ENCODE measurements at places on chromosomes 2 and 18.

DNA sequence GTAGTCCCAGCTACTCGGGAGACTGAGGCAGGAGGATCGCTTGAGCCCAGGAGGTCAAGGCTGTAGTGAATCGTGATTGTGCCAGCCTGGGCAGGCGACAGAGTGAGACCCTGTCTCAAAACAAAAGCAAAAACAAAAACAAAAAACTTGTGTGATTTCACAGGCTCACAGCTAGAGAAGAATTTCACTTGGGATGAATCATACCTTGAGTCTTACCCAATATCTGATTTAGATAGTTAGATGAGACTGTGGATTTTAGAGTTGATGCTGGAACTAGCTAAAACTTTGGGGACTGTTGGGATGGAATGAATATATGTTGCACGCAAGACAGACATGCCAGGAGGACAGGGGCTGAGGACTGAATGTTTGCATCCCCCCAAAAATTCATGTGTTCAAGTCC, 4.4 kb downstream of the ANKRD29 start:
- DNase-seq = no peak

- DNase-seq = peak; percentile 38
These were observed 633 bp downstream of the MALT1 start for GRCh38 chr18:58671632-58672564.

GRCh38 chr2:18999198-18999597, 359.2 kb downstream of the OSR1 start:
- DNase-seq = no peak

DNA sequence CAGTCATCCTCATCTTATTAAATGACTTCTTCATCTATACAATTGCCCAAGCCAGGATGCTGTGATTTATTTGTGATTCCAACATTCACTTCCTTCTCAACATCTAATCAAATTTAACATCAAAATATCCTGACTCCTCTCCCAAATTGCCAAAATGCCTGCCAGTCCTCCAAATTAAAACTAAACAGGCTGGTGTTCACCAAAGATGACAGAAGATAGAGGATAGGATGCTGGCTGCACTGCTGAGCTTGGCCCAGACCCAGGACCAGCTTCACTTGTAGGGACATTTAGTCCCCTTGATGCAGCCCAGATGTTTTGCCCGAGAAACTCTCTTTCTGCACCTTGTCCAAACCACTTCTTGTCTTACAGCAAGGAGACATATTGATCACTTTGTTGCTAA, 540.0 kb upstream of the CNTNAP5 start:
- DNase-seq = no peak

DNA sequence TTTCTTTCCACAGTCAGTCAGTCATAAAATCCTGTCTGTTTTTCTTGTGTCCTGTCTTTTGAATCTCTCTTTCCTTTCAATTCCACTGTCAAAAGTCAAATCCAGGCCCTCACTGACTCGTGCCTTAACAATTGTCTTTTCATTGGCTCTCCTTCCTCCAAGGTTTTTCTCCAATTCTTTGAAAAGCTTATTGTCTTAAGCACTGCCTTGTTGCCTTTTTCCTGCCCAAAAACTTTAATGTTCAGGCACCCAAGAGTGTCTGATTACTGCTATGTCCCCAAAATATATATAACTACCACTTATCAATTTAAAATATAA, 13.9 kb upstream of the SULT1C4 start:
- no peak for DNase-seq

DNA sequence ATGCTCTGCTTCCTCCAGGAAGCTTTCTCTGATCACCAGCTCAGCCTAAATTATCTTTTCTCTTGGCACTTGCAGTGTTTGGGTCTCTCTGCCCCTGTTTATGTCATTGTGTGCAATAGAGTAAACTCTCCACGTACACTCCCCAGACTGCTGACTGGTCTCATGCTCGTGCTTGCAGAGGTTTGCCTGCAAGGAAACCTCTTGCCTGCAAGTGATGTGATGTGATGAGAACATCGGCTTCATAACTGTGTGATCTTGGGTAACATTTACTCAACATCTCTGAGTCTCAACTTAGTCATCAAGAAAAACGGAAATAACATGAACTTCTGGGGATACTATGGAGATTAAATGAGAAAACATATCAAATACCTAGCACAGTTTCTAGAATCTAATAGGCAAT, 92.3 kb downstream of the BIN1 start:
- no peak for DNase-seq

DNA sequence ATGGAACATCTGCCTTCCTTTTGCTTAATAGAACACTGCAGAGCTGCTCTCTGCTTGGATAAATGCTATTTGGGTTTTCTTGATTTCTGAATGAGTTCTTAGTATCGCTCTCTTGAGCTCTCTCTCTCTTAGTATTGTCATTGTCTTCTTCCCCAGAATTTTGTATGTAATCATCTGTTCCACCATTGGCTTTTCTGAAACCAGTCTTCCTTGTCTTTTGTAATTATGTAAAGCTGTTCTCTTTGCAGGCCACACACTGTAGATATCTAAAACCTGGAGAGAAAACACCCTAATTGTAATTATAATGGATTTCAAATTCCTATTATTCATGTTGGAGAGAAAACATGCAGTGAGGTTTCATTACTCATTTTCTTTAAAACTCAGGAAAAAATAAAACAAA, 333.1 kb upstream of the CHAC2 start:
- no peak for DNase-seq

DNA sequence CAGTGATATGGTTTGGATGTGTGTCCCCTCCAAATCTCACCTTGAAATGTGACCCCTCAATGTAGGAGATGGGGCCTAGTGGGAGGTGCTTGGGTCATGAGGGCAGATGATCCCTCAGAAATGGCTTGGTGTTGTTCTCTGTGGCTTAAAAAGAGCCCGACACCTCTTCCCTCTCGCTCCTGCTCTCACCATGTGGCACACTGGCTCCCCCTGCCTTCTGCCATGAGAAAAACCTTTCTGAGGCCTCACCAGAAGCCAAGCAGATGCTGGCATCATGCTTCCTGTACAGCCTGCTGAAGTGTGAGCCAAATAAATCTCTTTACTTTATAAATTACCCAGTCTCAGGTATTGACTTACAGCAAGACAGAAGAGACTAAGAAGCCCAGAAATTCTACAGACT, 357.1 kb downstream of the NRXN1 start:
- DNase-seq = no peak

DNA sequence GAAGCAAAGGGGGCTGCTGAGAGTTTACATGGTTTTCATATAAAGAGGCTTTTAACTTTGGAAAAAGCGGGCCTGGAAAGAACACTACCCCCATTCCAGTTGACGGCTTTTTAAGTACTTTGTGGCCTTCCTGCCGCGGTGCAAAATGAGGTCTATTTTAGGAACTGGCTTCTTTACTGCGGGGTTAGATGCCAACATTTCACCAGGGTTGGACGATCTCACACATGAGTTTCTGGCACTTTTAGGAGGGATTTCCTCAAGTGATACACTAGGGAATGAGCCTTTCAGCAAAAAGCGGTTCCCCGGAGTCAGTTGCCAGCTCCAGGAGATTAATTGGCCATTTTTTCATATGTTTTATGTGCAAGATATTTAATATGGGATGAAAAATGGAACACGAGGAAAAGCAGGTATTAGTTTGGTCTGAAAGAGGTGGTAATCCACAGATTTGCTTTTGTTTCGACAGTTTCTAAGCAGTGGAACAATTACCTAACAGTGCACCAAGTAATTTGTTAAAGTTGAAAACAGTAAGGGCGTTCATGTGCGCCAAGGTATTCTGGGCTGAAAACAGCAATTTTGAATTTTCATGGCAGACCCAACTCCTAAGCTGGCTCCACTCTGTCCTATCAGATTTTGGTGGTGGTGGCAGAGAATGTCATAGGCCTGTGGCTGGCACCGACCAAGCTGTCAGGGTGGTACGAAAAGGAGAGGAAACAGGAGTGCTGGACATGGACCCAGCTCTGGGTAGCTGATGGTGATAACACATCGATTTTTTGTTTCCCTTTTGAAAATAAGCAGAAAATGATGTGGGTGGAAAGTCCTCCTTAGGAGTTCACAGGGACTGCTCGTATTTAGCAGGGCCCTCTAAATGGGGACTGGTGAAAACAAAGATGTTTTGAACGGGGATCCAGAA, 55.6 kb upstream of the FZD5 start:
- no peak for DNase-seq

GRCh38 chr18:58054041-58054781, 10.2 kb downstream of the NEDD4L start:
- no peak for DNase-seq

GRCh38 chr2:62787386-62787785, 81.9 kb downstream of the EHBP1 start:
- DNase-seq = no peak

- no peak for DNase-seq
These were observed 21.9 kb upstream of the ALPI start for GRCh38 chr2:232434091-232434490.

DNA sequence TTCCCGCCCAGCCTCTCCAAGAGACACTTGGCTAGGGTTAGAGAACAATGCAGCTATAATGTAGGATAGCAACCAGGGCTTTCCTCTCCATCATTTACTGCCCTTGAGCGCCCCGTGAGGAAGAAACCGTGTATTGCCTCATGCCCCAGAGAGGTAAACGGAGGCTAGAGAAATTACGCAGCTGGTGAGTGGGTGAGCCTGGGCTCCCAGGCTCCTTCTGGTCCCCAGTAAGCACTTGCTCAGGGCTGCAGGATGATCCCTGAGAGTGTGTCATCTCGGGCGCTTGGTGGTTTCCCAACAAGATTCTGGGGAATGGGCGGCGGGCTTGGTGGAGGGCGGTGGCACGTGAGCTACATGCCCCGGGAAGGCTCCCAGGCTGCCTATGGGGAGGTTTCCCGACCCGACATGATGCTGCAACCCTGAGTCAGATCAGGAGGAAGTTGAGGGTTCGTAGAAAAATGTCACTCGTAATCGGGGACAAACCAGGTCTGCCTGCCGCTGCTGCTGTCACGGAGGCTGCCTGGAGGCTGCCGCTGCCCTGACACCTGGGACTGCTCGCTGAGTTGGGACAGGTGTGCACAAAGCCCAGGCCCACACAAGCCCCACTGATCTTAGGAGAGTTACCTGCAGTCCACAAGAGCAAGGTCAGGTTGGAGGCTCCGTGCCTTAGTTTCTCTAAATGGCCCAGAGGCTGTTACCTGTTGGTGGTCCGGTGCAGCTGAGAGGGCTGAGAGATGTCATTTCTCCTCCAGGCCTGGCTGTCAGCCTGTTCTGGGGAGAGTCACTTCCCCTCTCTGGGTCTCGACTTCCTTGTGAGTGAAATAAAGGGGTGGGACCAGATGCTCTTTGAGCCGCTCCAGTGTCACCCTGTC, at the start of gene GPR55:
GPR55 (minus strand) TSS at position 773 of the 872 bp plus-strand sequence. CDS start 14,280 bp downstream, outside the sequence.
- DNase-seq = peak; percentile 67

DNA sequence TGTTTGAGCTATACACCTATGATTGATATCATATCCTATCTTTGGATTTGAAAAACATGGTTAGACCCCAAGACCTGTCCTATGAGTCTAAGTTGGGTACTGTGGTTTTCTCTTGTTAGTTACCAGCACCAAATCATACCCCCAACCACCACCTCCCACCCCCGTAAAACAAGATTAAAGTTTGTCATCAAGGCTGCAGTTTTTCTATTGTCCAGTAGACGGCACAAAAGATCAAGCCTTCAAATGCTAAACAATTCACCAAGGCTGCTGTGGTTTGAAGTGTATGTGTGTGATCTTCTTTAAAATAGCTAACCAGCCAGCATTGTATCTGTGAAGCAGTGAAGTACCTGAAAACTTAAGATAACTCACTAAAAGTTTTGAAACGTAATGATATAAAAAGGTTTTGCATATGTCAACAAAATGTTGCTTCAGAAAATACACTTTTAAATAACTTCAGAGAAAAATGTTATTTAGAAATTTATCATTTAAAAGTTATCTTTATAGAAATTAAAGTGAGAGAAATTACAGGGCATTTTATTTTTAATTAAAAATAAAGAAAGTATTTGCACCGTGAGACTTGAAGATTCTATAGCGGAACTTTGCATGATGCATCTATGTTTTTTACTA, 5.8 kb upstream of the MEIS1 start:
- DNase-seq = no peak

GRCh38 chr2:2180446-2180845, 150.6 kb downstream of the MYT1L start:
- DNase-seq = no peak

GRCh38 chr18:2967357-2967756, 45.6 kb downstream of the LPIN2 start:
- DNase-seq = no peak

DNA sequence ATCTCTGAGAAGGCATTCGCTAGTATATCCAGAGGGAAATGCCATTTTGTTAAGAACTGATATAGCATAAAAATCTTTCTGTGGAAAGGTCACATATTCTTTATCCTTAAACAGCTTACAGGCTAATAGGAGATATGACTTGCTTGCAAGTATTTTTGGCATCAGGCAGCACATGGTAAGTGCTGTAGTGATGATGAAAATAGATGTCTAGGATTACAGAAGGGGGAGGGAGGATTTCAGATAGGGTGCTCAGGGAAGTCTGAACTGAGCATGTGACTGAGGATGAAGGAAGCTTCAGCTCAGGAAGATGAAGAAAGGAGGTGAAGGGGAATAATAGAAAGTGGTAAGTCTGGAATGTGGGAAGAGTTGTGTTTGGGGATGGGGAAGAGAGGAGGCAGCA, 158.5 kb upstream of the NOSTRIN start:
- no peak for DNase-seq

GRCh38 chr2:233471291-233472035, 95.1 kb downstream of the USP40 start:
- DNase-seq = peak; percentile 10

DNA sequence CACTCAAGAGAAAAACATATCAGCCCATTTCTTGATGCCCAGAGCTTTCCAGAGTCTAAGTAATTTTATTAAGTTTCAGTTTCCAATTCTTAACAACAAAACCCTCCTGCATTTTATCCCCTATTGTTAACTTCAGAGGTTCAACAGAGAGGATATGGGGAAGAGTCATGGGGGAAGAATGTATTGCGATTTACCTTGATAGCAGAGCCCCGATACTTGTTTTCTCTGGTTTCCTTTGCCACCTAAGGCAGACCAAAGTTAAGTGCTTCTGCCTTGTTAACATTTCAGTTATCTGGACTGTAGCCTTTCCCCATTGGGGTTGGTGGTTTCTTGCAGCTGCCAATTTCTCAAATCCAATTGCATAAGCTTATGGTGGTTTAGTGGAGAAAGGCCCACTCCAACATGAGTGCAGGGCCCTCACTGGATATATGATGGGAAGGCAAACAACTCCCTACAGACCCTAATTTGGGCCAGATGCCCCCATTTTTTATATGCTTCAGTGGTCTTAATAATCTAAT, 82.0 kb upstream of the ITGB6 start:
- DNase-seq = no peak

GRCh38 chr2:19902216-19902740, 495 bp upstream of the TTC32 start:
- peak; percentile 48 for DNase-seq

- no peak for DNase-seq
These were observed 718.2 kb upstream of the SOX11 start for GRCh38 chr2:4973973-4974372.

GRCh38 chr2:215483431-215483830, 47.6 kb upstream of the FN1 start:
- no peak for DNase-seq

GRCh38 chr2:177553176-177553884, 160.8 kb downstream of the AGPS start:
- DNase-seq = no peak

Measured in natural killer cell (primary cell).